ENCODE measurements at places on chromosomes 12 and 14.

DNA sequence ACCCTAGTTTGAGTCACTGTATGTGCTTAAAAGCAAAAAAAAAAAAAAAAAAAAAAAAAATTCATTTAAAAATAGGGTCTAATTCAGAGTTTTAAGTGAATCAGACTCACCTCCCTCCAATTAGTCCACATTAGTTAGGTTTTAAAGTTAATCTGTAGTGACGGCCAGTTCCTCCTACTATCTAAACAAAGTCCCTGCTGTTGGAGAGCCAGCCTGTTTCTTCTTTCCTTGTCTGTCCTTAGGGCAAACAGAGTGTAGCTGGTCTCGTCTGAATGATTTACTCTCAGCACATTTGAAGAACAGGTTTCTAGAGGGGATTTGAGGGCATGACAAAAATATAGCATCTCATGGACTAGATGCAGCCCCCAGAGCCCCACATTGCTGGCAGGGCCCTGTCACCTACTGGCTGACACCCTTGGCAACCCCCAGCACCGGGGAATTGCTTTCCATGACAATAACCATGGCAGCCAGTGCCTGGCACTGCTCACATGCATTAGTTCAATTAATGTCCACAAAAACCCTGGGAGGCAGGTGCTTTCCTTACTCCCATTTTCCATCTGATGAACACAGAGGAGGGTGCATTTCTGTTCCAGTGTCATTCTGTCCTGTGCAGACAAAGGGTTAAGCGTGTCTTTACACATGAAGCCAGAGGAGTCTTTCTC lies 138.3 kb downstream of the PLXNC1 start:
- DNase-seq = no peak

GRCh38 chr12:12333407-12334366 lies 16.4 kb downstream of the MANSC1 start:
- no peak for DNase-seq

GRCh38 chr12:76990716-76991115 lies 74.7 kb downstream of the E2F7 start:
- no peak for DNase-seq

DNA sequence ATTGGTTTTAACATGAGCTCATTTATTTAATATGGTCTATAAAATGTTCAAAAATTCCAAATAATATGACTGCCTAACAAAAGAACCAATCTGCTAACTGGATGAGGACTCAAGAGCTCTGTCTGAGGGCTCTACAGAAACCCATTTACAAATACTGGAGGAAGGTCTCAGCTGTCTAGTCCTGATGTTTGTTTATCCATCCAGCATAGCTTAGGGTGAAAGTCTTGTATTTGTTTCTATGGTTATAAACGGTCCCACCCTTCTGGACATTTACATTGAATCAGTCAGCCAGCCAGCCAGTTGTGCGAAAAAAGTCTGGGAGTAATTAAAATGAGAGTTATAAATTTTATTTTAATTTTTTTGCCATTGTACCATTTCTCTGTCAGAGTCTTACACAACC lies 220.7 kb downstream of the BMP4 start:
- DNase-seq = no peak

DNA sequence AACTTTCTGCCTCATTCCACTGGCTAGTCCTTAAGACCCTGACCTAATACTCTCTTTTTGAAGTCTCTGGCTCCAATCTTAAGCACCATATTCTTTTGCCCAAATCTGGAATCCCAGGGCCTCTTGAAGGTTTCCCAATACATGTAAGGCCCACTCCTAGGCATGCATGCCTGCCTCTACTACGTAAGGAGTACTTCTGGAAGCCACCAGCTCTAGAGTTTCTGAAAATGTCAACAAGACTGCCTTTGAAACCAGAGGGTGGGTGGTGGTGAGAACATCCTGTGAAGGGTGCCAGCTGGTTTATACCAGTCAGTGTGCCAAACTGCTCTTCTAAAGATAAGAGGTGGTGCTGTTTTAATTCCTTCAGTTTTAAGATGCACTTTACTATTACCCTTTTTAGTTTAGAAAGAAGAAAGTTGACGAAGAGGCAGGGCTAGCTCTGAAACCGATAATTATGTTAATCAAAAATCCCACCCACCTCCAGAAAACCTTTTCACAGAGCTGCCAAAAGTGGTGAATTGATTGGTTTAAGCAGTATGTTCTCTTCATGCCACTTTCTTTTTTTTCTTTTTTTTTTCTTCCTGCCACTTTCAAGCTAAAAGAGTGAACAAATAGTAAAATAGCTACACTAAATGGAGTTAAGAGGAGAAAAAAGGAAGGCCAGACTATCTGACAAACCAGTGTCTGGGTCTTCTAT lies 8.7 kb upstream of the WDR89 start:
- DNase-seq = peak; percentile 19

DNA sequence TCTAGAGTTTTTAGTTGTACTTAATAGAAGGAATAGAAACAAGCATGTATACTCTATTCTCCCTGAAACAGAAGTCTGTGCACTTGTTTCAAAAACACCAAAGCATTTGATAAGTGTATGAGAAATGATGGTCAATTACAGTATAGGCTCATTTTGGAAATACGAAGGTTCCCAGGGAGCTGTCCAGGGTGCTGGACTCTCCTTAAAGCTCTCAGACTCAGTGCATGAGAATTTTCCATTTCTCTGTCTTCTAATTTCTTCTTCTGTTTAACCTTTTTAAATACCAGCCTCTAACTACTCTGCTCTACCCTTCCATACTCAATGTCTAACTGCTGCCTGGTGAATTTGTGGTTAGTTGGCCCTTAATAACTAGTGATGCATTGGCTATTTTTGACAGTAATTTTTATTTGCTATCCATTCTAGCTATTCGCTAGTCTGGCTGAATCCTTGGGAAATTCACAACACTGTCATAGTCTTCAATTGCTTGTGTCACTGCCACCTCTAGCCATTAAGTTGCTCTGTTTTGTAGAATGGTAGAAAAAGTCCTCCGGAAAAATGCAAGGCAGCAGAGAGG lies 229.2 kb downstream of the NRXN3 start:
- peak; percentile 14 for DNase-seq

DNA sequence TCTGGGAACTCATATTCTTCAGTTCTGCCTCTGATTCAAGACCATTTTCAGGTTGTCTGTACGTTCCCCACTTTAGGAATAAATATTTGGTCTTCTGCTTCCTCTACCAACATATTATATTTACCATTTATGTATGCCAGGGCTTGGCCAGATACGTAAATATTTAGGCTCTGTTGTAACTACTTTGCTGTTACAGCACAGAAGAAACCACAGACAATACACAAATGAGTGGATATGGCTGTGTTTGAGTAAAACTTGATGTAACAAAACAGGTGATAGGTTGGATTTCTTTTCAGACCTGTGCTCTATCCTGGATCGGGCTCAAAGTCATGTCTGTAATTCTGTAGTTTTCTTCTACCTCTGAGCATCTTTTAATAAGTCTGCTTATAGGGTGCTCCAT lies 37.5 kb downstream of the RAP1B start:
- no peak for DNase-seq

GRCh38 chr14:34489324-34489723 lies 27.3 kb upstream of the SPTSSA start:
- DNase-seq = no peak

GRCh38 chr12:77766224-77766623 lies 64.5 kb upstream of the NAV3 start:
- no peak for DNase-seq

GRCh38 chr12:49355913-49356312 lies 9.2 kb downstream of the DNAJC22 start:
- no peak for DNase-seq

DNA sequence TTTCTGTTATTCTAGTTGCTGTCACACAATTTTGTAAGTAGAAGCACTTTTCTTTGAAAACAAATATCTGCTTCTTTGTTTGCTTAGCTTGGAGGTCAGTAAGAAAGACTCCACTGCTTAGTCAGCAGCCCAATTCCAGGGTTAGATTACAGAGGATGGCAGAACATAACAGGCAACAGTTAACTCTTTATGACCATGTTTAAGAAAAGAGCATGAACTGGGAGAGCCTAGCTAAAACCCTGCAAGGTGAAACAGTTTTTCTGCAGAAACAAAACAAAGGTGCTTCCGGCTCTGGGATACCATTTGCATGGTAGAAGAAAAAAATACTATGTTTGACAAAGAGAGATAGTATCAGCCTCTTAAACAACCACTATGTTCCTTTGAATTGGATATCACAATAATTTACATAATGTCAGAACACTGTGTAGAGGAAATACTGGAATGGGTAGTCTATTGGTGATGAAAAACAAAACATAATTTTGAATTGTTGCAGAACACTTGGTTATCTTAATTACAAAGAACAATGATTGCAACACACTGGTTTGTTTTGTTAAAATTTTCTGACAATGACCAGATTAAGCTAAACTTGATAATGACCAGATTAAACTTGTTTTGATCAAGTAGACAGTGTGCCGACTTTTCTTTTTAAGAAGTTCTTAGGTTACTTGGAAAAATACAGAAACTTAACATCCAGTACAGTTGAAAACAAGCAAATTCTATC lies 22.4 kb upstream of the PPM1H start:
- no peak for DNase-seq

DNA sequence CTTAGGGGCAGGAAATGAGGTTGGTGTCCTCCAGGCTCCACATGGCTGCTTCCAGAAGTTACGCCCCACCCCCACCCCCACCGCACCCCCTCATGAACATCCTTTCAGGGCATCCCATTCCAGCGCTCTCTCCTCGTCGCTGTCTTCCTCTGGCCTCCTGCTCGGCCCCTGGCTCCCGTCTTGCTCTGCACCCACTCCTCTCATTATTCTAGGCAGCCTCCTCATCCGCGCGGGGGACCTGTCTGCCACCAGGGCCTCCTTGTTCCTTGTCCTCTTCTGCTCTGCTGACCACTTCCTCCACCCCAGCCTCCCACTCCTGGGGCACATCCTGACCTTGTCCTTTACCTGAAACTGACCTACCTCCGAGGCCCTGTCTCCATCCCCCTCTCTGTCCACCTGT lies 29.8 kb upstream of the PLEKHG6 start:
- DNase-seq = no peak

DNA sequence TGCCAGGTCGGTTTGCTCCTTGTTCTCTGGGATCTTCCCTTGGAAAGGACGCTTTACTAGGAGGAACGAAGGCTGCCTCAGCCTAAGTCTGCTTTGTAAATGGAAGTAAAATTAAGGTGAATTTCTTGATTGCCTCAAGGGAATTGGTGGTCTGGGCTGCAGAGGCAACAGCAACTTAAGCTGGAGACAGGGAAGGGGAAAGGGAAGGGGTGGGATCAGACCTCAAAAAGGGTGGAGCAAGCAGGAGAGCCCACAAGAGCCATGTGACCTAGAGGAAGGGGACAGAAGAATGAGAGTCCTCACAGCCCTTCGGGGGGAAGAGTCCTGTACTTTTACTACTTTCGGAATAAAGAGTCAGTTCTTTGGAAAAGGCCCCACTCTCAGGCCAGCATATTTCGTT lies 147.9 kb downstream of the PPM1H start:
- DNase-seq = no peak

GRCh38 chr12:111178181-111179081 lies 190.5 kb downstream of the PHETA1 start:
- DNase-seq = no peak

DNA sequence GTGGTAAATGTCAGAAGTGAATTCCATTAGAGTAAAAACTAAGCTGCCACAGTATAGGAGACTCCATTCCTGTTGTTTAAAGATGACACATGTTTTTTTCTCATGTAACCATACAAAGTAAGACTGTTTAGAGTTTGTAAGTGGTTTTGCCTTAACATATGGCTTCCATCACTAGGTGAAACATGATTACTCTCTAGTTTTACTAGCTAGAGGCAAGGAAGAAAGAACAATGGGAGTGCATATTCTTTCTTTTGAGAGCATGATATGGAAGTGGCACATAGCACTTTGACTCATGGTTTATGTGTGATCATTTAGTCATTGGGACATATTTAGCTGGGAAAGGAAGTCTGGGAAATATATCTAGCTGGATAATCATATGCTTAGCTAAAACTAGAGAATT lies 7.7 kb downstream of the ATF7IP start:
- DNase-seq = no peak

- no peak for DNase-seq
Observed at GRCh38 chr12:50200552-50201273, 33.5 kb upstream of the CERS5 start.

DNA sequence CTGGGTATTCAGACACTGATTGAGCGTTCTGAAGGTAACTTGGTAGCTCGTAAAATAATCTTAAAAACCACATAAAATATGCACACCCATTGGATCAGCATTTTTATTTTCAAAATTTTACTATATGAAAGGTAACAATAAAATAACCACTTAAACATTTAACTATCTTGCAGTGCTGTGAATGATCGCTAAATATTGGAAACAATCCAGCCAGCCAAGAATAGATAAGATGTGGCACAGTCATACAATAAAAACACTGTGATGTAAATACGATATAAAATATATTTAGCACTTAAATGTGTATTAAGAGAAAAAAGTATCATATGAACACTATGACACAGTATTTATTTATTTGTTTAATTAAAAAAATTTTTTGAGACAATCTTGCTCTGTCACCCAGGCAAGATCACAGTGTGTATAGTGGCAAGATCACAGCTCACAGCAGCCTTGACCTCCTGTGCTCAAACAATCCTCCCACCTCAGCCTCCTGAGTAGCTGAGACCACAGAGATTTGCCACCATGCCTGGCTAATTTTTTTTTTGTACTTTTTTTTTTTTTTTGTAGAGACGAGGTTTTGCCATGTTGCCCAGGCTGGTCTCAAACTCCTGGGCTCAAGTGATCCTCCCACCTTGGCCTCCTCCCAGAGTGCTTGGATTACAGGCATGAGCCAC lies 39.4 kb downstream of the SDR9C7 start:
- DNase-seq = no peak

DNA sequence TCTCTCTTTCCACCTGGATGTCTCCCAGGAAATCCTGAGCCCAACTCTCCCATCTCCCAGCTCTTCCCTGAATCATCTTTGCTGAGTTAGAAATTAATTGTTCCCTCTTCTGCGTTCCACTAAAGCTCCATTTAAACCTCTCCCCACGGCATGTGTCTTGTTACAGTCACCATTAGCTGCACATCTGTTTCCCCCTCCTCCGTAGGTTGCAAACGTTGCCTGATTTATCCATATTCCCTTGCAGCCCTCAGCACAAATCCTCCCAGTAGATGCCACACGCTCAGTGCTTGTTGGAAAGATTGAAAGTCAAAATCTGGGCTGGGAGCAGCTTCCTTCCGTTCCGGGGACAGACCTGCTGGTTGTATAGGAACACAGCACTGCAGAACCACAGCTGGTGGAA lies 90.4 kb downstream of the SLC24A4 start:
- no peak for DNase-seq
